Globus pallidus (tissue), 1 donor: ENCODE measurements at places on chromosomes 3 and 15.

GRCh38 chr3:82044930-82045705 lies 283.7 kb upstream of the GBE1 start:
- no peak for DNase-seq

DNA sequence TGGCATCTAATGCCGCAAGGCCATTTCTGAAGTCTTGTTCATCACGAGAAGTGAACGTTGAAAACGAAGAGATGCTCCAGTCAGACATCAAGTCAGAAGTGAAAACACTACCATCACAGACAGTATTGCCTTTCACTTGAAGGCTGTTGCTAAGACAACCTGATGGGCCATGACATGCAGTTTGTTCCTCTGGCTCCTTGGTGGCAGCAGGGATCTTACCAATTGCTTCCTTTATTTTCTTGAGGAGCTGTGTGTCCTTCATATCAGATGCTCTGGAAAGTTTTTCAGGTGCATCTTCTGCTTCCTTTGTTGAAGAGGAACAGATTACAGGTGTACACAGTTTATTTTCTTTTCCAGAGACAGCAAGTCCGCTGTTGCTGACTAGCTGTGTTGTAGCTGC lies 30.7 kb upstream of the MYLK start:
- DNase-seq = peak; percentile 1

GRCh38 chr15:60328852-60329443 lies 68.8 kb downstream of the ANXA2 start:
- DNase-seq = no peak

DNA sequence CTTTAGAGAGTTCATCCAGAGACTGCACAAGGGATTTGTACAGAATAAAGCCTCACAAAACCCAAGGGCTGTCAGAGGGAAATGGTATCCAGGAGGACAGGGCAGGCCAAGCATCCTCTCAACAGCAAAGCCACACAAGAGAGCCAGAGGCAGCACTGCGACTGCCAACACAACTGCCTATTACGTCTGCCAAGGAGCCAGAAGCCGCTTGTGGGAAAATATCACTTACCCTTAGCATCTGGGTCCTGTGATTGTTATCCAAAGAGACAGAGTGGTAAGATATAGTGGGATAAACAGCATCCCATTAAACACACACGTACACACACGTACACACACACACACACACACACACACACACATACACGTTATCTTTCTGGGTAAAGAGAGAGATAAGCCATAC lies 618.3 kb upstream of the AGTR1 start:
- peak; percentile 80 for DNase-seq

DNA sequence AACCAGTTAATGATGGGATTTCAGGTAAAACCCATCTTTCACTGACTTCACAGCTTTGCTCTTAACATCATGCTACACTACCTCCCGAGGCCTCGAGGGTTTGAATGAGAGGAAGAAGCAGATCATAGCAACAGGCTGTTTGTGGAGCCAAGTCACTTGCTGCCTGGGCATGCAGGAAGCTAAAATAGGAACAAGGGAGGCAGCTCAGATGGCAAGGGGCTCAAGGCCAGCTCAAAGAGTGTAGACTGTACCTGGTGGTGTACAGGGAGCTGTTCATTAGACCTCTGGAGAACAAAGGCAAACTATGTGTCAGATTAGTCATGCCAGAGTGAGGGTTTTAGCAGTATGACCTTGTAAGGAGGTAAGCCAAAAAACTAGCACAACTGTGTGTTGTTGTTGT lies 28.8 kb downstream of the ARRDC4 start:
- no peak for DNase-seq

DNA sequence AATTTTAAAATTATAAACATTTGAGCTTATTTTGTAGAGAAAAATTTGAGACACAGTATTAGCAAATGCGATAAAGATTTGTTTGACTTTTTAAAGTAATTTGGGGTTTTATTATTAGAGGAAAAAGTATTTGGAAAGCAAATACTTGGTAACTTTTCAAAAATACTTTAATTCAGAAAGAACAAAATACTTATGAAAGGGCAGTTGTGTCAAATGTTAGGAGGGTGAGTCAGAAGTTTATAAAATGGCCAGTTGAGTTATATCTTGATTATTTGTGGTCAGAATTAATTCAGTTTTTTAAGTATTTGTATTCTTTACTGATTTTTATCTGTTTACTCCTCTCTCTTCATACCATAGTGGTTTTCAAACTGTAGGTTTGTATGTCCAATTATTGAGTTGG lies 12.1 kb downstream of the LACTB start:
- no peak for DNase-seq

DNA sequence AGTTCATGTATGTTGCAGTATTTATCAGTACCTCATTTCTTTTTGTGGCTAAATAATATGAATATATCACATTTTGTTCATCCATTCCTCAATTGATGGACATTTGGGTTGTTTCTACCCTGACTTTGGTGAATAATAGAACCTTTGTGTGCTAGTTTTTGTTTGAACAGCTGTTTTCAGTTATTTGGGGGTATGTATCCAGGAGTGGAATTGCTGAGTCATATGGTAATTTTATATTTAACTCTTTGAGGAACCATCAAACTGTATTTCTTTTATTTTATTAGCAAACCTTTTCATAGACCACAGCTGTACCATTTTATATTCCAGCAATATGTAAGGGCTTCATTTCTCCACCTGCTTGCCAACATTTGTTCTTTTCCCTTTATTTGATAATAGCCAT lies 38.4 kb upstream of the RBM5 start:
- no peak for DNase-seq

- DNase-seq = no peak
Observed at GRCh38 chr3:100992231-100993012, 799 bp downstream of the ABI3BP start.

- DNase-seq = no peak
Observed at GRCh38 chr3:19105826-19106225, 42.5 kb upstream of the KCNH8 start.

DNA sequence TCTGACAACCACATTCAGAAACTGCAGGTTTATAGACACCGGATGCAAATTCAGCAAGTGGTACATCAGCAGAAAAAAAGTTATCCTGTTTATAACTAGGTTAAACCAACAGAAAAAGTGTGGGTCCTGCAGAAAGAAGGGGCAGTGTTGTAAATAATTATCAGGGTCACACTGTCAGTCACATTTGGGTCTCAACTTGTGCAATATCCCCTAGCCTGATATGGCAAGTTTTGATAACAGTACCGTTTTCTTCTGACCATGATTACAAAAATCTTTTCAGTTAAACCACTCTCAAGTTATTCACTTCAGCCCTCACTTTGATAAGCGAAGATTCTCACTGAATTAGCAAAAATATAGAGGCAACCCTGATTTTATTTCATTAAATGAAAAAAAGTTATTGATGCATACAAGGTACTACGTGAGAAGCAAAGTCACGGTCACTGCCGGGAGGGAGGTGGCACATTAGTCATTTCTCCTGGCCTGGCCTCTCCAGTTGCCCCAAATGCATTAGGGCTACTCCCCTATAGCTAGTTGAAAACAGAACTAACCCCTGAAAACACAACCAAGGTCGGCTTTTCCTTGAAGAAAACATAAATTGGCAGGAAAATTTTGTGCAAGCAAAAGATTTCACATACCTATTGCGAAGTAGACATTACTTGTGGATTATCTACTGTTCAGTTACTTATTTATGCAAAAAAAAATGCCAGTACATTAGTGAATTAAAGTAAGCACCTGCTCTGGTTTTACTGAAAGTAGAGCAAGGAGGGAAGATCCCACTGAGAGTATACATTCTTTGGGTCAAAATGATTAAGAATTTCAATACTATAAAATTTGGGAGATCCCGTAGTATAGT lies 28.6 kb downstream of the IL5RA start:
- DNase-seq = no peak

DNA sequence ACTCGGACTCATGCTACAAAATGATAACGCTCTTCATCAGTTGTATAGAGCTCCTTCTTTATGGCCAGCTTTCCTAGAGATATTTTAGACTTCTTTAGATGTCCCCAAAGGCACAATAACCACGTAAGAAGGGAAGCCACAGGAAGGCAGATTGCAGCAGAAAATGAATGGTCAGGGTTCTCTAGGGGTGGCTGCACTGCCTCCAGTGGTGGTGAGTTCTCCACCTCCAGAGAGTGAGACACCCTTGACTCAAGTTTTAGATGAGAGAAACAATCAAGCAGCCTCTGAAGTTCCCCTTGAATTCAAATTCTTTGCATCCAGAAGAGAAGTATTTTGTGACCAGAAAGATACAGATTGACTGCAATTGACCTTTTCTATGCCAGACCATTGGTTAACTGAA lies 191.5 kb downstream of the TP63 start:
- no peak for DNase-seq

DNA sequence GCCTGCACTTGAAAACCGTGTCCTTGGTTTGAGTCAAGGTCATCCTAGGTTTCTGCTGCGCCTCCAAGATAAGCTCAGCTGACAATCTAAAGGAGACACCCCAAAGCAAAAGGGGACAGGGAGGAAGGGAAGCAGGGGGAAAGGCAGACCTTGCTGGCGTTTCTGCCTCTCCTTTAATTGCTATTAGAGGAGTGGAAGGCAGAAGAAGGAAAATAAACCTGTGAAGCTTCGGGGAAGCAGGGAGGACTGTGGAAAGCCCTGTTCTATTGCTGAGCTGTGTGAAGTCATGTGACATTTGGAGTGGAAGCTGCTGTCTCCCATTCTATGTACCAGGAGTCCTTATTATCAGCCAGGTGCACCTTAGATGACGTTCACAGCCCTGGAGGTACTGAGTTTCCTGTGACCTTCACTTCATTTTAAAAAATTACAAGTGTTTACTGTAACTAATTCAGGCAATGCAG lies 21.5 kb upstream of the CHD2 start:
- DNase-seq = no peak

DNA sequence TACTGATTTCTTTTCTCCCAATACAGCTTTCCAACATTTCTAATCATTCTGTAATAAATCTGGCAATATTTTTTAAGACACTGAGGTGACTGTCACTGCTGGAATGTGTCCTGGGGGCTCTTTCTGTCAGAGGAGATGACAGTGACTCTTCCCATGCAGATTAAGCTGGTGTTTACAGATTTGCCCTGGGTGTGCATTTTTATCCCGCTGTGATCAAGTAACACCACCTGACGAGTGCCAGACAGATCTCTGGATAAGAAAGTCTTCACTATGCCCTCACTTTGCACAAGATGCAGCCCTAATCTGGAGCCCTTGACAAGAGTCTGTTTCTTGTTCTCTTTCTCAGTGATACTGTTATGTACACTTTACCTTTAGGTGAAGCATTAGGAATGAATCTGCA lies 477.7 kb downstream of the ZIC1 start:
- DNase-seq = no peak

- no peak for DNase-seq
Observed at GRCh38 chr15:86765281-86765680, 685.6 kb downstream of the AGBL1 start.

- no peak for DNase-seq
Observed at GRCh38 chr15:45150481-45150880, 20.7 kb downstream of the DUOX1 start.

GRCh38 chr3:161104561-161105551 lies at the start of gene B3GALNT1:
TSS of gene B3GALNT1 (minus strand) at chr3:161105349. CDS start at chr3:161086754, 18,595 bp downstream.
- DNase-seq = no peak

DNA sequence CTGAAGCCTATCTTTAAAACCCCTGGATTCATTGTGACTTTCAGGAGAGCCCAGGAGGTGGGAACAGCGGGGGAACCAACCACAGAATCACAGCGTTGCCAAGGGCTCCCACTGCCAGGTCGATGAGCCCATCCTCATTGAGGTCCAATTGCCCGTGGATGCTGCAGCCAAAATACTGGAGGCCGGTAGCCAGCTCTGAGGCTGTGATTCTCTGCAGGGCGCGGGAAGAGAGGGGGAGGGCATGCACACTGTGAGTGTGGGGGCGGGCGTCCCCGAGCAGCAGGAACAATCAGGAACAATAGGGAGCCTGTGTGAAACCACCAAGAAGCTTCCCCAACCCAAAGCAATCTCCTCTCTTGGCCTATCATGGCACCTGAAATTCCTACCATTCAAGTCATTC lies 53.4 kb downstream of the FEM1B start:
- peak; percentile 48 for DNase-seq

GRCh38 chr15:90072978-90073640 lies 29.2 kb downstream of the IDH2 start:
- no peak for DNase-seq

DNA sequence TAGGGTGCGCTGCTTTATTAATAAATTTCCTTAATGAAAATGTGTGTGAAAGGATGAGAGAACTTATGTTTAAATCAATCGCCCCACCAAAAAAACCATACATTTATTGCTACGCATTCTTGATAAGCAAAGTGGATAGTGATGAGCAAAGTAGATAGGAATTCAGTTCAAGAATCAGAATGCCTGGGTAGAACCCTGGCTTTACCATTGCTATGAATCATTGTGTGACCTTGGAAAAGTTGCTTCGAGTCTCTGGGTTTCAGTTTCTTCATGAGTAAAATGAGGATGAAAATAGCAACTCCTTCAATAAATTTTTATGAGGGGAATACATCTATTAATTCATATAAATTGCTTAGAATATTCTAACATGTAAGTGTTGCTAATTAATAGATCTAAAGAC lies 2.6 kb upstream of the ALCAM start:
- DNase-seq = no peak

- DNase-seq = no peak
Observed at GRCh38 chr3:157160658-157161424, 894 bp upstream of the CCNL1 start.

DNA sequence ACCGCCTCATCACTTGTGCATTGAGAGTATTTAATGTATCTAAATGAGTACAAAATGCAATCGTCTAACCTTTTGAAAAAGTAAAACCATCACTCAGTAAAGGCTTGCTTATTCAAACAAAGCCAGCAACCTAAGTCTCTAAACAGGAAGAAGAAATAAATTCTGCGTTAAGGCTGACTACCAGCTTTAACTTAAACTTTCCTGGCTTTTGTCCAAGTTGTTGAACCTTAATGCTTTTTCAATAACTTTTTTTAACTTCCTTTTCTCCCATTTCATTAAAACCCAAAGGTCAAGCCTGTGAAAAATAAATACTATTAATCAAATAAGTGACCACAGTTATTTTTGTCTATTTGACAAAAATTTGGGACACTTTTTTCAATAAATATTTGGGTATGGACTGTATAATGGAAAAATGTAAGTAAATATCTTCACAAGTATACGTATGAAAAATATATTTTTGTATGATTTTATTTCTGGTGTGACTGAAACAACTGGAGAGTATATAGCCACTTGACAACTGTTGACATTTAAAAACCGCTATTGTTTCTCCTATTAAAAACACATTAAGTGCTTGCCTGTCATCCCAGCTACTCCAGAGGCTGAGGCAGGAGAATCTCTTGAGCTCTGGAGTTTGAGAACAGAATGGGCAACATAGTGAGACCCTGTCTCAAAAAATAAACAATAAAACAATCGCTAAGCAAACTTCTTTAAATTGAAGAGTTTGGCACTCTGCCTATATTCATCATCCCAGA lies 2.9 kb downstream of the KLHL24 start:
- DNase-seq = no peak

GRCh38 chr15:63041402-63041973 lies 1.1 kb upstream of the TPM1 start:
- no peak for DNase-seq

GRCh38 chr15:68696414-68697363 lies 117.9 kb downstream of the CORO2B start:
- no peak for DNase-seq

- DNase-seq = no peak
Observed at GRCh38 chr3:57659004-57659673, 33.7 kb downstream of the DENND6A start.
